Gastroesophageal sphincter (tissue), 4 donors: ENCODE measurements at places on chromosomes 16 and 17.

DNA sequence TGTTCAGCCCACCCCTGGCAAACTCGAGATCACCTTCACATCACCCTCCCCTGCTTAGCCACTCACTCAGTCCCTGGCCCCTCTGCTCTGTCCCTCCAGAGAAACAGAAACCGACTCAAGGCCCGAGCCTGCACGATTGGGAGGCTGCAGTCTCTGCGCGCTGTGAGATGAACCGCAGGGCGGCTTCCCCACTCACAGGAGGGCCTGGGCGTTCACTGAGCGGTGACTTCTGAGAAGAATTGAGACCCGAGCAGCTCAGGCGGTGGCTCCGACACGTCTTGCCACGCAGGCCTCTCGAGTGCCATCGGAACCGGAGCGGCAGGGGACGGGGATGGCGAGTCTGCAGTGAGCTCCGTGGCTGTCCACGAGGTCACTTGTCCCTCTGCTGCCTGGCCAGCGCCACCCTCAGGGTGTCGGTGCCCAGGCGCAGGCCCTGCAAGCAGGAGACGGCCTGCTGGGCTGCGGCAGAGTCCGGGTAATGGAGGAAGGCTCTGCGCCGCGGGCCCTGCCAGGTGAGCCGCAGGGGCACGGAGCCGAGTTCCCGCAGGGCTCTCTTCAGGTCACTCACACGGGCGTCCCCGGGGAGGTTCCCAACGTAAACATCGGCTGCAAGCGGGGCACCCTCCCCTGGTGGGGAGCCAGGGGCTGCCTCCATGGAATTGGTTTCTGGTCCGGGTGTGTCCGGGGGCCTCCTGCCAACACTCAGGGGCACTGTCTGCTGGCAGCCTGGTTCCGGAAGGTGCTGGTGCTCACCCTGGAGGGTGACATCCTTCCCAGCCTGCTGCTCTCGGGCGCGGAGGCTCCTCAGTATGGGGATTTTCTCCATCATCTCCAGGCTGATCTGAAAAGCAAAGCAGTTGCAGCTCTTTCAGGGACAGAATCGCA, 21.6 kb downstream of the FOXF1 start:
- ATAC-seq, result no peak

DNA sequence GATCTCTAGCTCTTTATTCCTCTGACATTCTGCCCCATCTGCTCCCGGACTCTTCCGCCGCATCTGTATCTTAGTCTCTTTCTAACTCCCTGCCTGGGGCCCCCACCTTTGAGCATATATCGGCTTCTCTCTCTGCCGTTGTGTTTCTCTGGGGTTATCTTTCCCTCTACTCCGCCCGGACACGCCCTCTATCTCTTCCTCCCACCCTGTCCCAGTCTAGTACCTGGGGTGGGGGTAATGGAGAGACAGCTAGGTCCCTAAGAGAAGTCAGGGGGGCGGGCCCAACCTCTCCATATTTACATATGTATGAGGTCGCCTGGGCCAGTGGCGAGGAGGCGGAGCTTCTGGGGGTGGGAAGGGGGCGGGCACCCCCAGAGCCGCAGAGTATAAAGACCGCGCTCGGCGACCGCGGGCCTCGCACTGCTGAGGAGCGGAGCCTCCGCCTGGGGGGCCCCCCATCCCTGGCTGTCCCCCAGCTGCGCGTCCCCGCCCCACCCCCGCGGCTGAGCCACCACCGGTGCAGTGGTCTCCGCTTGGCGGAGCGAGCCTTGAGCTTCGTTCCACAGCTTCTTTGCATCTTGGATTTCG, at the start of gene ATP1B2:
Gene ATP1B2 (plus strand): TSS at position 418 of the 588 bp plus-strand sequence. CDS start 593 bp downstream, outside the sequence.
- ATAC-seq, result peak; percentile 78

DNA sequence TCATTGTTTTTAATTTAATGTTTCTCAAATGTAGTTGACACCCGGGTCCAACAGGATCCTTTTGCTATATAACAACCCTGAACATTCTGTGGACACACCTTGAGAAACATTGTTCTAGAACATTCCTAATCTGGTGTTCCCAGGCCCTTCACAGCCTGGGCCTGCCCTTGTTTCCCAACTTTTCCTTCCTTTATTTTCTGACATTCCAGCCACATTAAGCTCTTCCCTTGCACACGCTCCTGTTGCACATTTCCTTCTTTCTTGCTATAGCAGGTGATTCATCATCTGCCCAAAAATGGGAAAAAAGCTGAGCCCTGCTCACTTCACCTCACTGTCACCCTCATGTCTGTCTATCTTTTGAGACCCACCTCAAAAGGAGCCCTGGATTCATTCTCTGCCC, 67.9 kb upstream of the MARCHF10 start:
- ATAC-seq, result no peak

DNA sequence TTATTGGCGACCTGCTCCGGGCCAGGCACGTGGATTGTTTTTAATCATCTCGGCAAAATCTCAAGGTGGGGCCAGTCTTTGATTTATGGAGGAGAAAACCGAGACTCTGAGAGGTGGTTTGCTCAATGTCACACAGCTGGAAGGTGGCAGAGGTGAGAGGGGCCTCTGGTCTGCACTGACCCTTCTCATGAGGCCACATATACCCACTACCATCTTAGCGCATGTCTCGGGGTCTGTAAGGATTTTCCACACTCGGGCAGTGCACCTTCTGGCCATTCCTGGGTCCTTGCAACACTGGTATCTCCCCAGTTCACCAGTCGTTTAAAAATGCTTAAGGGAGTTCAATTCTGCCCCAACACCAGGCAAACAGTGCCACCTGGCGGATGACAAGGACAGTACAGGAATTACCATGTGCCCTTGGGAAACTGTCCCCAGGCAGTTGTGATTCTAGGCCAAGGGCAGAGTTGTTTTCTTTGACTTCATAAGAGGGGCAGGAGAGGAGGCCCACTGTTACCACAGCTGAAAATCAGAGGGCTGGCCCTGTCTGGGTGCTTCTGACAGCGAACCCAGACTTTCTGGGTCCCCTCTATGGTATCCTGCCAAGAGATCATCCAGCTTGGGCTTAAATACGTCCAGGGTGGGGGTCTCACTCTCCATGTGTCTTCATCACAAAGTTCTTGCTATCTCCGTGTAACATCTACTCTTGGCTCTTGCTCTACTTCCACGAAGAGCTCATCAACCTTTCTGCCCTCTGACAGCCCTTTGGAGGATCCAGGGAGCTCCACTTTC, 39.4 kb upstream of the RAI1 start:
- peak; percentile 81 for ATAC-seq

GRCh38 chr16:1512774-1513173, 19.6 kb downstream of the TELO2 start:
- no peak for ATAC-seq

GRCh38 chr17:59903455-59903854, 10.5 kb downstream of the RPS6KB1 start:
- no peak for ATAC-seq

DNA sequence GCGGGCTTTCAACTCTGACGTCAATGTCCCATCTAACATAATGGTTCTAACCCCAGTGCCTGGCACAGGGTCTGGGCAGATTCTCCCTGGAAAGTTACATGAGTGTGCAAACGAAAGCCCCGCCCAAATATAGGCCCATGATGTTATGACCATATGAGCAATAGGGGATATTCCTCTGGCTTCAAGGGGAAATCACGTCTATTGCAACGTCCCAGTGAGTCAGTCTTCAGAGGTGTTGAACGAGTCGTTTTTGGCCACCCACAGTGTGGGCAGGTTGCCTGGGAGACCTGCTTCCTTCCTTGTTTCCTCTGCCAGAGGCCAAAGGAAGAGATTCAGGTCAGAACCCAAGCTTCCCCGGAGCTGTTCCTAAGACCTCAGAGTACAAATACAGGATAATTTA, 30.3 kb downstream of the PIK3R5 start:
- no peak for ATAC-seq

DNA sequence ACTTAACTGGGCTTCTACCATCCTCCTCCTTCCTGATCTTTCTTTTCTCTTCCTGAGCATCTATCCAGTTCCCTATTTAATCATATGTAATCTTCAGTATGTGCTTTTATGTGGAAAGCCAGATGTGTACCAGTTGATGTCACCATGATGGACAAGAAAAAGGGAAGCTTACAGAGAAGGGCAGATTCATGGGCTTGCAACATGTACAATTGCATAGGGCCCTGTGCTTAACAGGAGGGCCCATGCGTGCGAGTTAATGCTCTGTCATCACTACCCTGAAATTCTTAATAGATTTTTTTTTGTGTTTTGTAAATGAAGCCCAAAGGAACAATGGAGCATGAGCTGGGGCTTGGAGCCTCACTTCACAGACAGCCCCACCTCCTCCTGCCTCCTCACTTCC, 124.3 kb downstream of the CDH13 start:
- no peak for ATAC-seq
